ENCODE measurements at places on chromosomes 1 and 21.

- DNase-seq, result no peak
These were observed 168.2 kb downstream of the CLIC6 start for GRCh38 chr21:34836933-34837505.

DNA sequence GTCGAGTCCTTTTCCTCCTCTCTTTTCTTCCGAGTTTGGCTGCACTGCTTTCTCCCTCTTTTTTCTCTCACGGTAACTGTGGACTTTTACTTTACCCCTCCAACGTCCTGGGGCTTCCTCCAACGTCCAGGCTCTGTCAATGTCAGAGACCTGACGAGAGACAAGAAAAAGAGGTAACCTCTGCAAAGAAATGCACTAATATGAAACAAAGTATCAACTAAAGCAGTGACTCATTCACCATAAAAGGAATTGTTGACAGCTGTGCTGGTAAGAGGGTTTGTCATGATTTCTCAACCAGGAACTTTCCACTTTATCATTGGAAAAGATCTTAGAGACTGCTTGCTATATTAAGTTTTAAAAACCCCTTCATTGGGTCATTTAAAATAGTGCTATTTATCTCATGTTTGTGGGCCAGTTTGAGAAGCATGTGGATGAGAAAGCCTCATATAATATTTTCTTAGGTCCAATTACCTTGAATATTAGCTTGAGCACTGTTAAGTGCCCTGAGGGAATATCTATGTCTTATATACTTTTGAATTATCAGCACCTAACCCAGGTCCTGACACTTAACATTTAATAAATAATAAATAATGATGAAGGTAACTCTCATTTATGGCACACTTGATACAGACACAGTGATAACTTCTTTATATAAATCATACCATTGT, at the start of gene GBP2:
Gene GBP2, minus strand, starts transcription at position 202 of the 668 bp plus-strand sequence. CDS start 4,148 bp downstream, outside the sequence.
- DNase-seq, result no peak

GRCh38 chr1:77556045-77556444, 126.4 kb downstream of the ZZZ3 start:
- DNase-seq, result no peak

DNA sequence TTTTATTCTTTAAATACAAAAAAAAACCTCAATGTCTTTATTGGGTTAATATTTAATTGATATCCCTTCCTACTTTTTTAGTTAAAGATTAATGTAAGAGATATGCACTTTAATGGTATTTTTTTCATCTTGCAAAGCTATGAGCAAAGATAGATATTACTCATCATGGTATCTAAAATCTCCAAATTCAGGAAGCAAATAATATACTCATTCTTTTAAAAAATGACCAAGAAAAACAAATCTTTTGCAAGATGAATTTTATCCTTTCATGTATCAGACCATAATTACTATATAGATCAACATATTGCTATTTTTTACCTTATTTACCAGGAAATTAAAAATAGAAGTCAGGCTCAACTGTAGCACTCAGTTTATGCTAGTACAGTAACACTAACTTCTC, 330.4 kb downstream of the KCNT2 start:
- DNase-seq, result no peak

DNA sequence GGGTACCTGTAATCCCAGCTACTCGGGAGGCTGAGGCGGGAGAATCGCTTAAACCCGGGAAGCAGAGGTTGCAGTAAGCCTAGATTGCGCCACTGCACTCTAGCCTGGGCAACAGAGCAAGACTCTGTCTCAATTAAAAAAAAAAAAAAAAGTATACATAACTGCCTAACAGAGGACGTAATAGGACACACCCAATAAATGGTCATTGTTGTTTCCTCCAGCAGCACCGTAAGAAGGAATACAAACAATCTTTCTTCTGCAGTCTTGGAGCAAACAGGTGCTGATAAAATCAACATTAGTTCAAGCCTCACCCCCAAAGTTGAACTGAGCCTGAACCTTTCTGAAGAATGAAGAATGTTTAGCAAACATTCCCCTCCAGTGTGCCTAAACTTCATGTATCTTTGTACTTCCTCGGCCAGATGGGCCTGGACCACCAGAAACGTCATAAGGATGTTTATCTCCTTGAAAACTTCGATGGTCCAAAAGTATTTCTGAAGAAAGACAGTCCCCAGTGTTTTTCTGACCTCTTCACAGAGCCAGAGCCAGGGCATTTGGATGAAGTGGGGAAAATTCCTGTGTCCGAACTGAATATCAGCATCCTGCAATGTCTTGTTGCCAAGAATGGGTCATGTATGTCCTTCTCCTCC, 136.8 kb upstream of the F3 start:
- no peak for DNase-seq

GRCh38 chr1:205504311-205505075, at the start of gene CDK18:
Gene CDK18, plus strand, starts transcription at chr1:205504669. Its CDS starts 18,499 bp downstream, at chr1:205523168.
- DNase-seq, result no peak

DNA sequence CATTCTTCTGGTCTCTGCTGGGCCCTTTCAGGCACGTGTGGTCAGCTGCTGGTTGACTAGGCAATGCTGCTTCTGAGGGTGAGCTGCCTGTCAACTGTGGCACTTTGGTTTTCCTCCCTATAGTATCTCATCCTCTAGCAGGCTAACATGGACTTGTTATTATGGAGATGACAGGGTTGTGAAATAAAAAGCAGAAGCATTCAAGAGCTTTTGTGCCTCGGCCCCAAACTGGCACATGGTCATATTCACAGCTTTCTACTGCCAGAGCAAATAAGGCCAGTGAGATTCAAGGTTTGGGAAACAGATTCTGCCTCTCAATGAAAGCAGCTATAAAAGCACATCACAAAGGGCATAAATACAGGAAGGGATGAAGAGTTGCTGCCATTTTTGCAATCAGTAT, 1.6 kb upstream of the ZNF124 start:
- no peak for DNase-seq

GRCh38 chr1:26350701-26351589, 3.0 kb downstream of the CRYBG2 start:
- DNase-seq, result no peak
